ENCODE measurements at places on chromosomes 12 and 14.

DNA sequence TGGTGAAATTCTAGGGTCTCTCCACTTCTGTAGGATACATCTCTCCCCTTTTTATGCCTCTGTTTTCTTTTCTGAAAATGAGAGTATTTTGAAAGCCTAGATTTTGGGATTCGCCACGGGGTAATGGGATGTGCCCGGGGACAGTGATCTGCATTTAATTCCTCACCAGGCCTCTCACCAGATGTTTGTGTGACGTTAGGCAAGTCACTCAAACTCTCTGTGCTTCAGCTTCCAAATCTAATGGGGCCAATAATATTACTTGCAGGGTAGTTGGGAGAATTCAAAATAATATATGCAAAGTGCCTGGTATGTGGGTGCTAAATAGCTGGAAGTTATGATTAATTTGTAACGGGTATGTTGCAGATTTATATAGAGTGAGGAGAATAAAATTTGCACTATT is 78.8 kb downstream of the C12orf75 start:
- no peak for DNase-seq

DNA sequence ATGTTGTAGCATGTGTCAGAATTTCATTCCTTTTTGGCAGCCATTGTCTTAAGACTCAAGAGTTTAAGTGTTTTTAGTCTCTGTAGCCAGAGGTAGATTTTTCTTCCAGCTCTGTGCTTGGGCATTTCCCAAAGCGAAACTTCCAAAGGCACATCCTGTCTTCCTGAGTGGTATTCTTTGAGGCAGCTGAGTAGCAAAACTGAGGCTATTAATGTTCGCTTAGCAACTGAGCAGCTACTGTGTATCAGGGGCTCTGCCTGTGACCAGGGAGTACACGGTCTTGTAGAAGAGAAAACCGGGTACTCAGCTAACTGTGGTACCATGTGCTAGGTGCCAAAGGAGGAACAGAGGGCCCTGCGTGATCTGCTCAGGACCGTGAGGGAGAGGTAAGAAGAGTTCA is 52.0 kb downstream of the ETV6 start:
- DNase-seq: no peak

- no peak for DNase-seq
These were observed 9.7 kb upstream of the RPS26 start for GRCh38 chr12:56031987-56032386.

DNA sequence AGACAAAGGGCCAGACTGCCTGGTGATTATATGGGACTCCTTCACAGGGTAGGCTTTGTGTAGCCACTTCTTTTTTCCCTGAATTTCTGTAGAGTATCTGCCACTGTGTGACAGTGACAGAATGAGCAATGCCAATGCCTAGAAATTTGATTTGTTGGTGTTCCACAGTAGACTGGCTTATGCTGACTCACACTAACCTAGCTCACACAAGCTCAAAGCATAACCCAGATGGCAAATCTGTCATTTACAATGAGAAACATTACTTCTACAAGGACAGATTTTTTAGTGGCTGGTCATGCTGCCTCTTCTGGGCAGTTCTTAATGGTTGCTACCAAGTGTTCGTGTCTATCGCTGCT is 15.9 kb downstream of the CFAP251 start:
- no peak for DNase-seq

GRCh38 chr12:102740141-102740955 is 176.7 kb downstream of the PAH start:
- DNase-seq: no peak

- no peak for DNase-seq
These were observed 5.0 kb upstream of the NPAS3 start for GRCh38 chr14:32933629-32934072.

- no peak for DNase-seq
These were observed 101.1 kb downstream of the BBS10 start for GRCh38 chr12:76247026-76247646.

GRCh38 chr14:99395909-99396530 is 84.6 kb downstream of the SETD3 start:
- DNase-seq: no peak

- DNase-seq: no peak
These were observed 46.8 kb downstream of the RNF34 start for GRCh38 chr12:121446750-121447149.

GRCh38 chr14:61466249-61466904 is 145.0 kb downstream of the PRKCH start:
- no peak for DNase-seq

GRCh38 chr12:104526751-104527150 is 70.0 kb downstream of the CHST11 start:
- DNase-seq: no peak

DNA sequence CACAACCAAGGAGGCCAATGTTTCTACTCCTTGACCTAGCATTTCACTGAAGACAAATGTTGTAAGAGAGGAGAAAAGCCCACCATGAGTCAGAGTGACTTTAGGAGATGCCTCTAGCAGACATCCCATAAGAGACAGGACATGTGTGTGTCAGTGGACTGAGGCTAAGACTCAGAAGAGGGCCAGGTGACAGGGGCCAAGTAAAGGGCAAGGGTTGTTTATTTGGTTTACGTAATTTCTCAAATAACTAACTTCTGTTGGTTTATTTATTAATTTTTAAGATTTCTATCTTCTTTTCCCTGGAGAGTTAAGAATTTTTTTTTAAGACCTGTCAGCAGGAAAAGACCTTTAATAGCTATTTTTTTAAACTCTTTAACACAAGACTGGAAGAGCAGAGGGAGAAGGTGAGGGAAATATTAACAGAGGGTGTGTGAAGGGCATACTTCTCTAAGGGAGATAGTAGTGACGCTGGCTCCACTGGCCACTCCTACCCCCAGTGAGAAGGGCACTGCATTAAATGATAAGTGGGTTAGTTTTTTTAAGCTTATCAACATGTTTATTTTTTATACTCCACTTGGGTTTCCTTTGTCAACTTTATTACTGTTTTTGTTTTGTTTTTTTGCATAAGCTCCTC is 3.4 kb downstream of the PNP start:
- no peak for DNase-seq

GRCh38 chr12:106091446-106091820 is 47.3 kb downstream of the NUAK1 start:
- DNase-seq: no peak

- DNase-seq: peak; percentile 31
These were observed 13.4 kb downstream of the HECTD4 start for GRCh38 chr12:112368856-112369255.

GRCh38 chr12:12983420-12984035 is 16.5 kb downstream of the HEBP1 start:
- no peak for DNase-seq

GRCh38 chr14:92538412-92538985 is 24.9 kb downstream of the RIN3 start:
- no peak for DNase-seq

DNA sequence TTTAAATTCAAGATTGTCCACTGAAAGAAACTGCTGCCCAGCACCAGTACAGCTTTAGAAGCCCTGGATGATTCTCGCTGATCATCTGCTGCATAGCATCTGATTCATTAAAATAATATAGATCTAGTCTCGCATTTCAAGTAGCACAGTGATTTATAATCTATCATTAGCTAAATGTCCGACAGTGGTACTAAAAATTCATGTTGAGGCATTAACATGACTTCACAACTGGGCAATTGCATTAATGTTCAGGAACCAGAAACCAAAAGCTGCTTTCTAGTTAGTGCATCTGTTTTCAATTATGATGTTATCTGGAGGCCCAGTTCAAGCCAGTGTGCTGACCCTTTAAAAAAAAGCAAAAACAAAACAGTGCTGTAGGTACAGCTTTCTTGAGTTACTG is 1987.2 kb upstream of the SEL1L start:
- DNase-seq: no peak

DNA sequence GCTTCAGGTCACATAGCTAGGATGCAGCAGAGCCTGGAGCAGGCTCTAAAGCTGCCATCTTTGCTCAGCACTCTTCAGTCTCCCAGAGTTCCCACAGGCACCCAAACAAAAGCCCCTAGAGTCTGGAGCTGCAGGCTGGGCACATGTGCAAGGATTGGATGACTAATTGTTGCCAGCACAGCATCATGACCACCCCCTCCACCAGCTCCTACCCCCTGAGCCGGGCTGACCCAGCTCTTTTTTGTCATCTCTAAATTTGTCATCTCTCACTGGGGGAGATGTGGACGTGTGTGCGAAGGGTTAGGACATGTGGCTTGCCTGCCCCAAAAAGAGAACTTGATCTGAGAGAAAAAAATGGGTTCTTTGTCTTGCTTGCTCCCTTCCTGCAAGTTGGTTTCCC is 4.3 kb upstream of the MMP19 start:
- DNase-seq: no peak

DNA sequence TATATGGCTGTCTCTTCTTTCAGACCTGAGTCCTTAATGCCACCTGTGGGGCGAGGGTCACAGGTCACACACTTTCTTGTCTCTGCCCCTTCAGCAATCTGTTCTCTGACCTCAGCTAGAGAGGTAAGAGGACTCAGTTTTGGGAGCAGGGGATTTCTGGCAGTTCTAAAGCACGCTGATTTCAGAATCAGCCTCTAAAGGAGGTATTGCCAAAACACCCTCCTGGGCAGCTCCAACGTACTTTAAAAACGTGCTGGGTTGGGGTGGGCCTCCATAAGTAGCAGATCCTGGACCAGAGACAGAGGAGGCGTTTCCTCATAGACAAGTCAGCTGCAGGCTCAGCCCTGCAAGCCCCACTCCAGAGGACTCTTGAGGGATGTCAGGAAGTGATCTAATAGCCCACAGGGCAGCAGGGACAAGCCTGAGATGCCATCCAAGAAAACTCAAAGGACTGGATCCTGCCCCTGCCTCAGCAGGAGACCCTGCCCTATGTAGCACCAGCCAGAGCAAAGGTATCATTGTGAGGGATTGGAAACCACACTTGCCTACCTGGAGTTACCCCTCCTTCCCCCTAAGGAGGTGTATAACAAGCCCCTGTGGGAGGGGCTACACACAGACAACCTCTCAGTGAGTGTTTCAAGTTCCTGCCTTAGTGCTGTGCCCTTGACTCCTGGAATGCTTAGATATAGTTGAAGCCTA is 8.5 kb downstream of the CTDSP2 start:
- no peak for DNase-seq

- no peak for DNase-seq
These were observed 64.4 kb downstream of the ZFC3H1 start for GRCh38 chr12:71599210-71599609.

- no peak for DNase-seq
These were observed 6.8 kb downstream of the OR11G2 start for GRCh38 chr14:20197459-20197858.

- DNase-seq: no peak
These were observed 48.4 kb upstream of the IFNG-AS1 start for GRCh38 chr12:67940780-67941243.

DNA sequence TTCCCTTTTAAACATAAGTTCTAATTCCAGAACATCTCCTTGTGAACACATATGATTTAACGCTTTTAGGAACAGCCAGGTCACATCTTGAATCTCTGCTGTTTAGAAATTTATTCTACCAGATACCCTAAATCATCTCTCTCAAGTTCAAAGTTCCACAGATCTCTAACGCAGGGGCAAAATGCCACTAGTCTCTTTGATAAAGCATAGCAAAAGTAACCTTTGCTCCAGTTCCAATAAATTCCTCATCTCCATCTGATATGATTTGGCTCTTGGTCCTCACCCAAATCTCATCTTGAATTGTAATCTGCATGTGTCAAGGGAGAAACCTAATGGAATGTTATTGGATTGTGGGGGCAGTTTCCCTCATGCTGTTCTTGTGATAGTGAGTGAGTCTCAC is 96.3 kb upstream of the PLEKHA5 start:
- no peak for DNase-seq

DNA sequence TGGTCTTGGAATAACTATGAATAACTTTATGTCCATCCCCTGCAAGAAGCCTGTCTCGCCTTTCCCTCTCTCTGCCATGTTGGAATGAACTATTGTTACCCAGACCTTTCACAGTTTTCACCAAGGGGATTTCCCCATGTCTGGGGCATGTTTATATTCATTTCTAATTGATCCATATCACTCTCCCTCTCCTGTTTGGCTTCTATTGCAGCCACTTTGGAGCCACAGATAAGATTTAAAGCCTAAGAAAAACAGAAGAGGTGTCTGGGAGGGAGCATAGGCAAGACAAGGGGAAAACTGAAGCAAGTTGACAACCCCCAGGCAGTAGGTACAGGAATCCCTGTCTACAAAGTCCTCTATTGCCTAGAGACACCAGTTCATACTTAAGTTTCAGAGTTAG is 41.0 kb upstream of the FOXJ2 start:
- no peak for DNase-seq

- no peak for DNase-seq
These were observed 57.3 kb downstream of the ANKRD9 start for GRCh38 chr14:102452302-102452701.

- DNase-seq: no peak
These were observed 782.5 kb downstream of the TMTC2 start for GRCh38 chr12:83468988-83469908.

- DNase-seq: no peak
These were observed 8.5 kb downstream of the RAB15 start for GRCh38 chr14:64963611-64964010.

- DNase-seq: no peak
These were observed 1.3 kb downstream of the TMEM233 start for GRCh38 chr12:119594772-119595445.

- DNase-seq: no peak
These were observed 174.0 kb downstream of the SRGAP1 start for GRCh38 chr12:64018524-64018923.

GRCh38 chr14:58941629-58942028 is 246.8 kb upstream of the DAAM1 start:
- DNase-seq: no peak

DNA sequence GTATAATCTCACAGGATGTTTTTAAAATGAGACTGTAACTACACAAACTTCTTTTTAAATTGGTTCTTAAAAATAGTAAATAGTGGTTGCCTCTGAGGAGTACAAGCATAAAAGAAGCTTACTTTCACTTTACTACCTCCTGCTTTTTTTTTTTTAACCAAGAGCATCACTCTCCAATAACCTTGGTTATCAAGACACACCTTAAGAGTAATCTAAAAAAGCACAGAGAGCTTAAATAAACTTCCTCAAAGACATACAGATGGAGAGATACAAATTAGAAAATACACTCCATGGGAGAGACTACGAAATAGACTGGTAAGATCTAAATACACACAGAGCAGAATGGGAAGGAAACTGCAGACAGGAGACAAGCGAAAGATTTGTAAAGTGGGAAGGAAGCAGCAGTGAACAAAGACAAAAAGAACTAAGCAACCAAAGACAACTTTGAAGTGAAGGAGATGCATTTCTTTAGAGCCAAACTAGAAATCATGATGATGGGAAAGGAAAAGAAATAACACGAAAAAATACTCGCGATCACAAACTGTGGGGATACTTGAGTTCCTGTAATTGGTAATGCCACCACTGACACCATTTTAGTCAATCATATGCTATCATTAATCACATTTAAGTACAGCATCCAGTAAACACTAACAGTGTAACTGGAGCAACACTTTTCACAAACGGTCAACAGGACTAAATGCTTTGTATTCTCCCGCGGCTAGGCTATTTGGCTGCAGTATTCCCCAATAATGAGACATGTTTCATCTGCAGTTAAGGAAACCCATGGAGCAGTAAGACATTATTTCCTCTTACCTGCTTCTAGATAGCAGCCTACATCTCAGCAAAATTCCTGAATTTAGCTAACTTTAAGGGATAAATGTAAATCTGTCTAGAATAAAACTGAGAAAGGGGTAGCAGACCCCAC is 8.2 kb downstream of the SINHCAF start:
- DNase-seq: no peak
